ENCODE measurements at places on chromosomes 4 and X. TPM values are rescaled to one million over a fixed set of nuclear protein-coding genes. Genes with fewer than 3 reads are reported as not detected.

DNA sequence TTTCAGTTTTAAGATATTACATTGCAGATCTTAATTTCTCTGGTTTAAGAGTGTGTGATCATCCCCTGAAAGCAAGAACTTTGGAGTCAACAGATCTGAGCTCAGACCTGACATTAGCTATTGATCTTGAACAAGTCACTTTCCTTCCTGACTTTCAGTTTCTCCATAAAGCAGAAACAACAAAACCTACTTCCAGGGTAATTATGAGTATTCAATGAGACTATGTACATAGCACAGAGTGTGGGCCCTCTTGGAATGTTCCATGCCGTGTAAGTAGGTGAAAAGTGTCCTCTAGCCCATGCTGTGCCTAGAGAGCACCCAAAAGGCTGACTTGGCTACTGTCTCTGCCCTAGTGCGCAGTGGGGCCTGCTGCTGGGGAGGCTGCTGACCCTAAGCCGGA is 188.0 kb upstream of the RPL34 start:
- H3K4me3 ChIP-seq: no peak overlapping the region
- no peak for DNase-seq
- H3K27me3 ChIP-seq: no peaks in the 10 kb centered on the region
- H3K4me1 ChIP-seq: no peaks in the 10 kb centered on the region

- H3K27me3 ChIP-seq: no peaks in the 10 kb centered on the region
- H3K4me3 ChIP-seq: no peak overlapping the region
- no peaks in the 10 kb centered on the region for H3K4me1 ChIP-seq
- no peak overlapping the region for H3K27ac ChIP-seq
- H3K36me3 ChIP-seq: no peaks in the 10 kb centered on the region
- no peak for DNase-seq
These were observed 79.4 kb upstream of the SMIM10 start for GRCh38 chrX:134911348-134911747.

DNA sequence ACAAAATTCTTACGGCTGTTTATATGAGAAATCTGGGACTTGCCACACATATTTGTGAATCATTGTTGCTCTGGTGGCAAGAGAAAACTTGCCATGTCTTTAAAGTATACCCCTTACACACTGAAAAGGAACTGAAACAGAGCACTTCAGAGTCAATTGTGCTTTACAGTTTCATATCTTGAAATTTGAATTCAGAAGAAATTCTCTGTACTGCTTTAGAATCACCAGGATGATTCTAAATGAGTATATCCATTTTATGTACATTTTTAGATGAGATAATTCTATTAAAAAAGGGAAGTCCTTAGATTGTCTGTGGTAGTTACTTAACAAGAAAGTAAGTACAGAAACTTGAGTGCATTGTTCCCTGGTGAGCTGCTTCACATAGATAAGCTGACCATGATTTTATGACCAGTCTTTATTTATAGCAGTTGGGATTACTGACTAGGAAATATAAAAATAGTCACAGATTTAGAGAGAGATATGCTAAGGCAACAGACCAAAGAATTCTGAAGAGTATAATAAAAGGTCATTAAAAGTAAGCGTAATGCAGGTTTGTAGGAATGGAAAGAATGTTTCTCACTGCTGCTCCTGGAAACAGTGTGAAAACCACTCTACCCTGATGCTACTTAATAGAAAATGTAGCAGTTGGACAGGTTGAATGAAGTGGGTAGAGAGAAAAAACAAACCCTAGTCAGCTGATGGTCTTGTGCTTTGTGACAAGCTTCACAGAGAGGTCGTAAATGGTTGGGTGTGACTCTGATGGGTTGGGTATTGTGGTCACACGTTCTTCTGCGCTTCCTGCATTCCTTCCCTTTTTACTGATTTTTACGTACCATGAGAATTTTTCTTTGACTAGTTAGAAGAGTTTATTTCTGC is 41.0 kb downstream of the FNIP2 start:
- no peak overlapping the region for H3K4me3 ChIP-seq
- no peaks in the 10 kb centered on the region for H3K27me3 ChIP-seq
- no peaks in the 10 kb centered on the region for H3K36me3 ChIP-seq

DNA sequence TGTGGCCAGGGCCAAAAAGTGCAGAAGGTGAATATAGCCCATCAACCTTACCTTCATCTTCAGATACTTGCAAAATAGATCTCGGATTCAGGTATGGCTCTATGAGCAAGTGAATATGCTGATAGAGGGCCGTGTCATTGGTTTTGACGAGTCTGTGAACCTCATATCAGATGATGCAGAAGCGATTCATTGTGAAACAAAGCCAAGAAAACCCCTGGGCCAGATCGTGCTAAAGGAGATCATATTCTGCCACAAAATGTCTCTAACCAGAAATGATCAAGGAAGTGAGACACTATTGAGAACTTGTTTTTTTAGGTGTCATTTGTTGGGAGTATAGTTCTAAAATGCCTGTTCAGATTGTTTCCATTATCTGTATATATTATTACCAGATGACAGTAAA is 48.3 kb downstream of the PDK3 start:
- DNase-seq: no peak
- H3K36me3 ChIP-seq: no peaks in the 10 kb centered on the region
- no peak overlapping the region for H3K4me3 ChIP-seq
- H3K4me1 ChIP-seq: no peaks in the 10 kb centered on the region

- H3K4me1 ChIP-seq: no peaks in the 10 kb centered on the region
- H3K4me3 ChIP-seq: no peak overlapping the region
- no peaks in the 10 kb centered on the region for H3K27me3 ChIP-seq
These were observed 19.3 kb upstream of the ZNF81 start for GRCh38 chrX:47817421-47817820.

- no peaks in the 10 kb centered on the region for H3K27me3 ChIP-seq
- DNase-seq: no peak
- H3K4me1 ChIP-seq: no peaks in the 10 kb centered on the region
- H3K27ac ChIP-seq: no peak overlapping the region
- no peaks in the 10 kb centered on the region for H3K36me3 ChIP-seq
These were observed 43.5 kb upstream of the PAK3 start for GRCh38 chrX:111052478-111052877.

DNA sequence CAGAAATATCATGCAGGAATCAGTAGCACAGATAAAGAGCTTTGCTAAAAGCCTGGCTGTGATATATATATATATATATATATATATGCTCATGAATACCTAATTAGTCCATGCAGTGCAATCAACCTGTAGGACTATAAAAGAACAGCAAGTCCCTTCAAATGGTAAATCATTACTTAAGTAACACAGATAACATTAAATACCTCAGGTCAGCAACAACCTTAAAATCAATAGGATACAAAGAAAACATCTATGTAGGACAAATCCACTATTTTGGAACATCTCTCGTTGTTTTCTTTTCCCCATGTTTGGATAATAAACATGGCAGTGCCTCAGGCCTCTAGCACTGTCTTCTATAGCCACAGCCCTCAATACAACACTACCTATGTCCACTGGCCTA is 106.6 kb downstream of the FNIP2 start:
- H3K27ac ChIP-seq: no peak overlapping the region
- no peaks in the 10 kb centered on the region for H3K27me3 ChIP-seq
- H3K4me3 ChIP-seq: no peak overlapping the region
- DNase-seq: no peak

DNA sequence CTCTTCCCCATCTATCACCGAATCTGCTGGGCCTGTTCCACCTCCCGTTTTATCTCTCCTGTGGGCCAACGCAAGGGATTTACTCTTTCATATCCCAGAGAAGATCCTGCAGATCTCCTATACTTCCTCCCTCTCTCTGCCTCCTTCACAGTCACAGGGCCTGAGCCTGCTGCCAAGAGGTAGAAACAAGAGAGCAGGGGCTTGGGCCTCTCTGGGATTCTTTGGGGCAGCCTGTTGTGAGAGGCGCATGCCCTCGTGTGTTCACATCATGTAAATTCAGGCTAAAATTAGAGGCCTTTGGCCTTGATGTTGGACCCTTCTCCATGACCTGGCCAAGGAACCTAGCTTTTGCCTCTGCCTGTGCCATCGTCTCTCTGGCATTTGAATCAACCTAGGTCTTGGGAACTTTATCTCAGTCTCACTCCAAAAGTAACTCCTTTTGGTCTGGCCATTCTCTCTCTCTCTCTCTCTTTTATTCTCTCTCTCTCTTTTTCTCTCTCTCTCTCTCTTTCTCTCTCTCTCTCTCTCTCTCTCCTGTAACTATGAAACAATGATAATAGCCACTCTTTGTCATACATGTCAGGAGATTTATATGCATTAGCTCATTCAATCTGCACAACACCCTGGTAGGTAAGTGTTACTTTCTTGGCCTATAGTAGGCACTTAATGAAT is 20.0 kb upstream of the EFNB1 start:
- H3K4me3 ChIP-seq: no peak overlapping the region
- H3K4me1 ChIP-seq: no peaks in the 10 kb centered on the region
- no peaks in the 10 kb centered on the region for H3K27me3 ChIP-seq
- H3K36me3 ChIP-seq: no peaks in the 10 kb centered on the region

DNA sequence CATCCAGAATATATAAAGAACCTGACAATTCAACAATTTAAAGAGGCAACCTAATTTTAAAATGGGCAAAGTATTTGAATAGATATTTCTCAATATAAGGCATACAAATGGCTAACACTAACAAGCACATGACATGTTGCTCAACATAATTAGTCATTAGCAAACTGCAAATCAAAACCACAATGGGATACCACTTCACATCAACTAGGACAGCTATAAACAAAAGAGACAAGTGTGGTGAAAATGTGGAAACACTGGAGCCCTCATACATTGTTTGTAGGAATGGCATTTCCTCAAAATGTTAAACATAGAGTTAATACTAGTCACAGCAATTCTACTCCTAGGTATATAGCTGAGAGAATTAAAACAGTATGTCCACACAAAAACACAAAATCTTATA is 96.7 kb downstream of the CORIN start:
- H3K4me3 ChIP-seq: no peak overlapping the region
- DNase-seq: no peak
- H3K27me3 ChIP-seq: no peaks in the 10 kb centered on the region

DNA sequence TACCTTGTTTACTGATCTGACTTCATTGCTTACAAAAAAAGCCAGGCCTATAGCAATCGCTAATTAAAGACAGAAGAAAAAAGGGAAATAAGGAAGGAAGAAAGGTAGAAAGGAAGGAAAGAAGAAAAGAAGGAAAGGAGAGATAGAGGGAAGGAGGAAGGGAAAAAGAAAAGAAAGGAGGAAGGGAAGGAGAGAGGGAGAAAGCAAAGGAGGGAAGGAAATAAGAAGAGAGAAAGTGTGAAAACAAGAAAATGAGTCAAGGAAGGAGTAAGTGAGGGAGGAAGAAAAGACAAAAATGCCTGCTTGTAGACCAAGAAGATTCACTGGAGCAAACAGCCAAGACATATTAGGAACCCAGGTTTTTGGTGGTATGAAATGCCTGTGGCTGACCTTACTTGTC is 57.0 kb upstream of the MAGEB16 start:
- H3K27me3 ChIP-seq: no peaks in the 10 kb centered on the region
- H3K36me3 ChIP-seq: no peaks in the 10 kb centered on the region
- H3K4me3 ChIP-seq: no peak overlapping the region
- DNase-seq: no peak
- no peaks in the 10 kb centered on the region for H3K4me1 ChIP-seq

DNA sequence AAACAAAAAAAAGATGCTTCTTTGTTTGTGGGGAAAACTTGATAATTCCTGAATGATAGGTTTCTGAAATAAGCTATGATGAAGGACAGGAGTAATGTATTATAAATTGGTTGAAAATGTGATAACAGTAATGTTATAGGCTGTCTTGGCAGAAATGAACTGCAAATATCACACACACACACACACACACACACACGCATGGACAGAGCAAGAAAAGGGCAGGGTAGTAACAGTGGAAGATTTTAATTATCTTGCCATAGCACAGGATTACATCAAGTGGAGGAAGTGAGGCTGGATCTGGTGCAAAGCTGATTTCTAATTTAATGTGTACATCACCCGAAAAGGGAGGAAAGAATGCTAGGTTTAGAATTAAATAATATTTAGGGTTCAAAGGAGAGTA is 97.5 kb upstream of the CXXC4 start:
- peak overlapping the region; percentile 24 for H3K27ac ChIP-seq
- no peaks in the 10 kb centered on the region for H3K27me3 ChIP-seq

DNA sequence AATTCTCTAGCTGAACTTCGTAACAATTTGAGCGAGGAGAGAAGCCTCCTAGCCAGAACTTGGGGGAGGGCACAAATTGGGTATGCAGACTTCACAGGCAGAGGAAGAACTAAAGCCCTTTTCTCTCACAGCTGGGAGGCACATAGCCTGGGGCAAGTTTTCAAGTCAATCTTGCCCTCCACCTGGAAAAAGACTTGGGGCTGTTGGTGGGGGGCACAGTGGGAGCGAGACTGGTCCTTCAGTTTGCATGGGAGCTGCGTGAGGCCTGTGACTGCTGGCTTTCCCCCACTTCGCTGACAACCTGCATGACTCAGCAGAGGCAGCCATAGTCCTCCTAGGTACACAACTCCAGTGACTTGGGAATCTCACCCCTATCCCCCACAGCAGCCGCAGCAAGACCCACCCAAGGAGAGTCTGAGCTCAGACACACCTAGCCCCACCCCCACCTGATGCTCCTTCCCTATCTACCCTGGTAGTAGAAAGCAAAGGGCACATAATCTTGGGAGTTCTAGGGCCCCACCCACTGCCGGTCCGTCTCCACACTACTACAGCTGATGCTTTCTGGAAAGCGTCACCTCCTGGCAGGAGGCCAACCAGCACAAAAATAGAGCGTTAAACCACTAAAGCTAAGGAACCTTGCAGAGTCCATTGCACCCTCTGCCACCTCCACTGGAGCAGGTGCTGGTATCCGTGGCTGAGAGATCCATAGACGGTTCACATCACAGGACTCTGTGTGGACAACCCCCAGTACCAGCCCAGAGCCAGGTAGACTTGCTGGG is 160.8 kb downstream of the CBLL2 start:
- H3K27me3 ChIP-seq: no peaks in the 10 kb centered on the region
- H3K4me1 ChIP-seq: no peaks in the 10 kb centered on the region
- H3K4me3 ChIP-seq: no peak overlapping the region
- H3K27ac ChIP-seq: no peak overlapping the region

- no peaks in the 10 kb centered on the region for H3K4me1 ChIP-seq
- no peaks in the 10 kb centered on the region for H3K27me3 ChIP-seq
- H3K4me3 ChIP-seq: no peak overlapping the region
- DNase-seq: no peak
- peaks cover 8% of the 10 kb centered on the region for H3K36me3 ChIP-seq
These were observed 9.6 kb downstream of the AMER1 start for GRCh38 chrX:64195862-64196261.

The MAGEB10 gene
- total RNA-seq: not detected

The GLRA3 gene
- 0.33 TPM for total RNA-seq

The WDR1 gene
- 240 TPM for total RNA-seq

The HEPH gene
- total RNA-seq: 152 TPM

The AMTN gene
- total RNA-seq: not detected

The FAM9C gene
- total RNA-seq: not detected

The TCEANC gene
- 8.2 TPM for total RNA-seq
